ENCODE measurements at places on chromosomes 16 and 17.

DNA sequence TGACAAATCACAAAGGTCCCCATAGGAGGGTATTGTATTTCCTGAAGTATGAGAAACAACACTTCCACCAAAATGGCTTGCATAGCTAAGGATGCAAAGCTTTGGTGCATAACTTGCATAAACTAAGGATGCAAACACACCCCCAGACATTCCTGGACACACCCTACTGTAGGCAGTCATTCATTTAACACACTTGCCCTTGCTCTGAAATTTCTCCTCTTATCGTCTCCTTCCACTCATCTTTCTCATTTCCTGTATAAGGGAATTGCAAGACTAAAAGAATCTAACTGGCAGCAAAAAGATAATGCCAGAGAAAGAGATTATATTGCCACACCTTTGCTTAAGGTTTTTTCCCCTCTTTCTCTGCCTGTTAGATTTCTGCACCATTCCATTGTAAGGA, 28.3 kb downstream of the CHD9 start:
- H3K4me1 ChIP-seq: peaks cover 2% of the 10 kb centered on the region
- H3K27ac ChIP-seq: no peak overlapping the region
- H3K27me3 ChIP-seq: no peaks in the 10 kb centered on the region
- H3K36me3 ChIP-seq: peaks cover 5% of the 10 kb centered on the region
- DNase-seq: no peak

DNA sequence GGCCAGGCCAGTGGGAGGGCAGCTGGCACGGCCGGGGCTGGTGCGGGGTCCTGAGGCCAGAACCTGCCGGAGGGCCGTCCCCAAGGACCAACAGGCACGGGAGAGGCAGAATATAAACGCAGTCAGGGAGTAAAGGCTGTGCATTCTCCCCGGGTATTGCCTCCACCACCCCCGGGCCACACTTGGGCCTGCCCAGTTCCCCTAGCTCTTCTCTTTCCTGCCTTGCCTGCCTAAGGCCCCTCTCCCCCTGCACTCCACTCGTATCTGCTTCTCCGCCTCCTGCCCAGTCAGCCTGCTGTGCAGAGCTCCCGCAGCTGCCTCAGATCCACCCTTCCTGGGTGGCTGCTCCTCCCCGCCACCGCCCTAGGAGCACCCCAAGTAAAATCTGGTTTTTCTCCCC, 5.0 kb upstream of the RPH3AL start:
- DNase-seq: no peak
- H3K4me1 ChIP-seq: no peaks in the 10 kb centered on the region
- H3K36me3 ChIP-seq: peaks cover 8% of the 10 kb centered on the region
- no peaks in the 10 kb centered on the region for H3K27me3 ChIP-seq
- H3K4me3 ChIP-seq: no peak overlapping the region
- no peak overlapping the region for H3K27ac ChIP-seq

DNA sequence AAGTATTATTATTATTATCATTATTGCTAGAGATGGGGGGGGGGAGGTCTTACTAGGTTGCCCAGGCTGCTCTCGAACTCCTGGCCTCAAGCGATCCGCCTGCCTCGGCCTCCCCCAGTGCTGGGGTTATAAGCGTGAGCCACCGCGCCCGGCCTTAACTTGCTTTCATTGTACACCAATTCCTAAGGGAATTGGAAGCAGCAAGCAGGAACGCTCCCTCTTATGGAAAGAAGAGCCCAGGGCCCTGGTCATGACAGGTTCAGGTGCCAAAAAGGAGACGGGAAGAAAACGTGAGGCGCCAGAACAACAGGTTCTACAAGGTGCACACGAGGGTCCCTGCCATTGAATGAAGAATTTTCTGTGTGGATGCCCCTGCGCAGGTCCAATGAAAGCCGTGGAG, 540 bp upstream of the RPL38 start:
- peaks cover 37% of the 10 kb centered on the region for H3K36me3 ChIP-seq
- peak overlapping the region; percentile 98 for H3K4me3 ChIP-seq
- H3K4me1 ChIP-seq: peaks cover 25% of the 10 kb centered on the region
- H3K27me3 ChIP-seq: peaks cover 15% of the 10 kb centered on the region

- H3K27ac ChIP-seq: no peak overlapping the region
- no peak for DNase-seq
- no peaks in the 10 kb centered on the region for H3K27me3 ChIP-seq
- H3K4me1 ChIP-seq: peaks cover 14% of the 10 kb centered on the region
Observed at GRCh38 chr16:4463522-4464163, 10.8 kb downstream of the NMRAL1 start.

DNA sequence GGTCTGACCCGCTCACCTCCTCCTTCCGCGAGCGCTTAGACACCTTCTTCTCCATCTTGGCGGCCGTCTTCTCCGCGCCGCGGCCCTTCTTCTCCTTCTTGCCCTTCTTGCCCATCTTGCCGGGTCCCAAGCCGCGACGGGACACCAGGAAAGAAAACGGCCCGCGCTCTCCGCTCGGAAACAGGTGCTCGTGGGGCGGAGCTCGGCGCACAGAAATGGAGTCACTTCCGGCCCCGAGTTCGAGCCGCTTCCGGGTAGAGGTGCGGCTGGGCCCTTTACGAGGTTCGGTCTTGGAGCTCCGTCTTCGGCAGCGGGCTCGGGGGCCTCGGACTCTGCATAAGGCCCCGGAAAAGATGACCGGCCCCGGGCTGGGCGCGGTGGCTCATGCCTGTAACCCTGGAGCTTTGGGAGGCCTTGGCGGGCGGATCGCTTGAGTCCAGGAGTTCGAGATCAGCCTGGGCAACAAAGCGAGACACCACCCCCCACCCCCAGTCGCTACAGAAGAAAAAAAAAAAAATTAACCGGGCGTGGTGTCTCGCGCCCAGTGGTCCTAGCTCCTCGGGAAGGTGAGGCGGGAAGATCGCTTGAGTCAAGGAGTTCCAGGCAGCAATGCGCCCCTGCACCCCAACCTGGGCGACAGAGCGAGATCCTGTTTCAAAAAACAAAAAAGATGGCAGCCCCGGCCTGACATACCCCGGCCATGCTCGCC, at the start of gene KLHDC4:
TSS of gene KLHDC4 (minus strand) at position 211 of the 709 bp plus-strand sequence. CDS start at position 115, 96 bp downstream.
- H3K4me1 ChIP-seq: peaks cover 22% of the 10 kb centered on the region
- peak within 1 kb of the TSS; percentile 100 for H3K4me3 ChIP-seq
- H3K27me3 ChIP-seq: no peaks in the 10 kb centered on the region

- no peak overlapping the region for H3K27ac ChIP-seq
- no peak overlapping the region for H3K4me3 ChIP-seq
- H3K27me3 ChIP-seq: no peaks in the 10 kb centered on the region
- DNase-seq: no peak
- peaks cover 18% of the 10 kb centered on the region for H3K4me1 ChIP-seq
- H3K36me3 ChIP-seq: no peaks in the 10 kb centered on the region
Observed at GRCh38 chr17:59347975-59348391, 16.5 kb downstream of the YPEL2 start.

DNA sequence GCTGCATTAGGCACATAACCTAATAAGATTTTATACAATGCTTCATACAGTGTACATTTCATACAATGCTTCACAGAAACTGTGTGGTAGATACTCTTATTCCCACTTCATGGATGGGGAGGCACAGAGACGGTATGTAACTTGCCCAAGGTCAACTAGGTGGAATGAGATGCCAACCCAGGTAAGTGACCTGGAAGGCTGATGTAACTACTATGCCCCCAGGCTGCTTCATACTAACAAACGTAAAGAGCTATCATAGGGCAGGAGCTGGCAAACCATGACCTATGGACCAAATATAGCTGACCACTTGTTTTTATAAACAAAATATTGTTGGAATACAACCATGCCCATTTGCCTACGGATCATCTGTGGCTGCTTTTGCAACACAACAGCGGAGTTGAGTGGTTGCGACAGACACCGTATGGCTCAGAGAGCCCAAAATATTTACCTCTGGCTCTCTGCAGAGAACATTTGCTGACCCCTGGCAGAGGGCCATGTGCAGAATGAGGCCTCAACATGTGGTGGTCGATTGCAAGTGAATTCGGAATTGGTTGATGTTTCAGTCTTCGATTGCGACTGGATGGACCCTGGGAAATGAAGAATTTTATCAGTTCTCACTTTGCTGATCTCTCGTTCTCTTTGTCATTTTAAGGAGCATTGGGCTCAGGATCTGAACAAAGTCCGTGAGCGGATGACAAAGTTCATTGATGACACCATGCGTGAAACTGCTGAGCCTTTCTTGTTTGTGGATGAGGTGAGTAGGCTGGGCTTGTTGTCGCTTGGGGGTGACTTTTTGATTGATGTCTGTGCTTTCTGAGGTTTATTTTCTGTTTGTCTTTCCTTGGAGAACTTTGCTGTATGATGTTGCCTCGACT, 109.7 kb downstream of the PLCG2 start:
- H3K27ac ChIP-seq: no peak overlapping the region
- no peak for DNase-seq
- H3K4me1 ChIP-seq: peaks cover 1% of the 10 kb centered on the region
- H3K36me3 ChIP-seq: no peaks in the 10 kb centered on the region

GRCh38 chr16:83453977-83454376, 353.8 kb upstream of the HSBP1 start:
- peaks cover 3% of the 10 kb centered on the region for H3K4me1 ChIP-seq
- no peak for DNase-seq
- no peak overlapping the region for H3K4me3 ChIP-seq
- H3K36me3 ChIP-seq: no peaks in the 10 kb centered on the region
- no peaks in the 10 kb centered on the region for H3K27me3 ChIP-seq

- H3K27me3 ChIP-seq: peaks cover 33% of the 10 kb centered on the region
- H3K27ac ChIP-seq: no peak overlapping the region
- no peak for DNase-seq
- no peak overlapping the region for H3K4me3 ChIP-seq
Observed at GRCh38 chr17:76871668-76872067, 3.5 kb downstream of the MGAT5B start.

DNA sequence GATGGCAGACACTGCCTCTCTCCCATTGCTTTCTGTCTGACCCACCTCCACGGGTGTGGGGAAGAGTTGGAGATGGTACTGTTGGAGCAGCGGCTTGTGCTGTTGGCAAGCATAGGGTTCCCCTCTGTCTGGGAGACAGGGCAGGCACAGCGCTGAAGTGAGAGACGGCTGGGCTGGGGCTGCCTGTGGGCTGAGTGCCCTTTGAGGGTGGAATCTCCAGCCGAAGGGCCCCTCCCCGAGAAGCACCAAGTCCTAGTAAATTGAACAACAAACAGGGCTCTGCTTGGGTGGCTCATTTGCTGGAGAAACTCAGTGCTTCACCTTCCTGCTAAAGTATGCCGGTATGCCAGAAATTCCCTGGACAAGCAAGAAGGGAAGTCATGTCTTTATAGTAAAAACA, 79.7 kb downstream of the KSR1 start:
- H3K27ac ChIP-seq: no peak overlapping the region
- H3K4me1 ChIP-seq: peaks cover 43% of the 10 kb centered on the region
- no peaks in the 10 kb centered on the region for H3K36me3 ChIP-seq
- no peaks in the 10 kb centered on the region for H3K27me3 ChIP-seq

DNA sequence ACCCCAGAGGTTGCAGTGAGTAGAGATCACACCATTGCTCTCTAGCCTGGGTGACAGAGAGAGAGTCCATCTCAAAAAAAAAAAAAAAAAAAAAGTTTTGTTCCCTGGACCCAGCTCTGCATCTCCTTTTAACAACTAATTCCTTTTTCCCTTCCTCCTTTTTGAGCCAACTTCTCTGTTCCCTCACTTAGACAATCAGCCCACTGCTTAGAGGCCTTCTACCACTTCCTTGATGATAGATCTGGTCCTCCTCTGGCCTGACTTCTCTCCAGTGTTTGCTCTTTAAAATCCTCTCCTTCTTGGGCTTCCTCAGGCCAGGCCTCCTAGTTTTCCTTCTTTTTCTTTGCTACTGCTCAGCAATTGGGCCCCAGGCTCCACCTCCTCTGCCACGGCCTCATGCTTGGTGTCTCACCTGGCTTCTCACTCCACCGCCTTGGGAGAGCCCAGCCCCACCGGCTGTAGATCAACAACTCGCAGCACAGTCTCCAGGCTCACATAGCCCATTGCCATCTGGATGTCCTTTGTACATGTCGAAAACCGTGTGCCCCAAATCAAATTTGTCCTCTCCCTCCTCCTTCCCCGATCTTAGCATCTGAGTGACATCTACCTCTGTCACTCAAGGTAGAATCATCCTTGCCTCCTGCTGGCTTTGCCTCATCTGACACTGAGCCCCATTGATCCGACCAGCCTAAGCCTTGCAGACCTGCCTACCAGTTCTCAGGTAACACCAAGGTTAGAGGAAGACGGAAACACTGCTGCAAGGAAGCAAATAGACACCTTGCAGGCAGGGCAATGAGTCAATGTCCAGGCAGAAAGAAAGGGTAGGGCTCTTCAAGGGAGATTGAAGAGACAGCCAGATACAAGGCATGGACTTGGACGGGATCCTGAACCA, 17.4 kb downstream of the ARHGAP27 start:
- H3K4me3 ChIP-seq: no peak overlapping the region
- H3K4me1 ChIP-seq: peaks cover 26% of the 10 kb centered on the region
- no peak for DNase-seq

GRCh38 chr17:57811638-57812280, 38.1 kb downstream of the MRPS23 start:
- peaks cover 54% of the 10 kb centered on the region for H3K27me3 ChIP-seq
- peaks cover 4% of the 10 kb centered on the region for H3K4me1 ChIP-seq
- no peak for DNase-seq
- no peak overlapping the region for H3K4me3 ChIP-seq
- no peak overlapping the region for H3K27ac ChIP-seq
- no peaks in the 10 kb centered on the region for H3K36me3 ChIP-seq

- H3K27ac ChIP-seq: no peak overlapping the region
- no peaks in the 10 kb centered on the region for H3K27me3 ChIP-seq
- peaks cover 3% of the 10 kb centered on the region for H3K36me3 ChIP-seq
- H3K4me3 ChIP-seq: no peak overlapping the region
- no peak for DNase-seq
- H3K4me1 ChIP-seq: peaks cover 7% of the 10 kb centered on the region
Observed at GRCh38 chr17:75308732-75309629, 19.7 kb upstream of the SLC25A19 start.

DNA sequence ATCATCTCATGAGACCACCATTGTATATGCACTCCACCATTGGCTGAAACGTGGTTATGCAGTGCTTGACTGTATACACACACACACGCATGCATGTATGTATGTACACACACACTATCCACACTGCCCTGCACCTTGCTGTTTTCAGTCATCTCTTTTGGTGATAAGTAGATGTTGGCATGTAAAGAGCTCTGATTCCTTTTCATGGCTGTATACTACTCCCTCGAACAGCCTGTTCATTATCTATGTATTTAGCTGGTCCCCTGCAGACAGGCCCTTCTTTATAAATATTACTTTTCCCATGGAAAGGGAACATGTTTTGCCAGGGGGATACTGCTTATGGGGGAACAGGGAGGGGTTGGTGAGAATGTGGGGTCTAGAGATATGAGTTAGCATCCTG, 349.4 kb downstream of the FOXL1 start:
- no peak for DNase-seq
- no peaks in the 10 kb centered on the region for H3K4me1 ChIP-seq
- H3K4me3 ChIP-seq: no peak overlapping the region
- no peak overlapping the region for H3K27ac ChIP-seq
- H3K27me3 ChIP-seq: peaks cover 57% of the 10 kb centered on the region

GRCh38 chr17:78934681-78935418, 9.7 kb upstream of the TIMP2 start:
- no peak overlapping the region for H3K27ac ChIP-seq
- no peaks in the 10 kb centered on the region for H3K36me3 ChIP-seq
- H3K4me1 ChIP-seq: peaks cover 3% of the 10 kb centered on the region
- no peak for DNase-seq
- H3K4me3 ChIP-seq: no peak overlapping the region

GRCh38 chr16:79081297-79082066, 519.1 kb downstream of the MAF start:
- H3K4me1 ChIP-seq: peaks cover 66% of the 10 kb centered on the region
- H3K36me3 ChIP-seq: peaks cover 4% of the 10 kb centered on the region
- no peak for DNase-seq
- no peak overlapping the region for H3K4me3 ChIP-seq

Measured in activated T-helper 2 cell treated with anti-CD3 and anti-CD28 coated beads, Interferon-gamma antibody, Interleukin-2, Interleukin-4, amounts not matched to agents 10 μg/mL and 5 μg/mL and 100 μg/mL, durations not matched to agents 14 hours and 24 hours and 36 hours (primary cell).